Right renal pelvis (tissue), 4 donors: ENCODE measurements at places on chromosomes 13 and 19. TPM values are rescaled to one million over a fixed set of nuclear protein-coding genes. Genes with fewer than 3 reads are reported as not detected.

The FGF22 gene
- 0.23 TPM for polyA plus RNA-seq

GRCh38 chr13:24625331-24625731 is 54.9 kb upstream of the ATP12A start:
- no peak for DNase-seq

- DNase-seq, result no peak
These were observed 4.2 kb upstream of the RNF113B start for GRCh38 chr13:98181111-98181815.

The FXYD7 gene
- 1.5 TPM for polyA plus RNA-seq

GRCh38 chr13:97521726-97522125 is 87.8 kb downstream of the RAP2A start:
- DNase-seq, result no peak

GRCh38 chr13:83327091-83327490 is 555.2 kb downstream of the SLITRK1 start:
- no peak for DNase-seq

GRCh38 chr13:55977436-55977835 is 1163.3 kb upstream of the PRR20A start:
- no peak for DNase-seq

- no peak for DNase-seq
These were observed 6.7 kb downstream of the NANOS3 start for GRCh38 chr19:13883516-13884064.

GRCh38 chr19:17936379-17936778 is 3.6 kb downstream of the CCDC124 start:
- no peak for DNase-seq

DNA sequence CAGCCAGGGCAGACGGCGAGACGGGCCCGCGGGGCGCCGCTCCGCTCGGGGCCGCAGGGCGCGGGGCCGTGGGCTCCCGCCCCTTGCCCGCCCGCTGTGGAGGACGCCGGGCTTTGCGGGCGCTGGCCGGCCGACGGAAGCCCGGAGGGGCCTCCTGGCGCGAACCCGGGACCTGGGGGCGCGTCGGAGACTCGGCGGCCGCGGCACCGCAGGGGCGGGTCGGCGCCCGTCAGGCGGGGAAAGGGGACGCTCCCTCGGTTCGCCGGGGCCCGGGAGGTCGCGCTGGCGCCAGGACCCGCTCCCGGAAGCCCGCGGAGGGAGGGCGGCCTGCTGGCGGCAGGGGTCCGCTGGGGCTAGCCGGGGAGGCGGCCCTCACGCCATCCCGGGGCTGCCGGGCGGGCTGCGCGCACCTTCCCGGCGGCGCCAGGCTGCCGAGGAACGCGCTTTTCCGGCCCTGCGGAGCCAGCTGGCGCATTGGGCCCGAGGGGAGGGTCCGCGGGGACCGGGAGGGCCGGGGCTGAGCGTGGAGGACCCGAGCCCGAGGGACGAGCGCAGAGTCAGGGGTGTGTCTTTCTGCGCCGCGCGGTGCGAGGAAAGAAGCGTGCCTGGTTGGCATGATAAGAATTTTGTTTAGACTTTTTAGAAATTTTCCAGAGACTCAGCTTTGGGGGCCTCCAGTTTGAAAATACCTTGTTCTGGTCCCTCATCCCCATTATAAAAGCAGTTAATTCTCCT is 511 bp downstream of the GARRE1 start:
- DNase-seq, result no peak

DNA sequence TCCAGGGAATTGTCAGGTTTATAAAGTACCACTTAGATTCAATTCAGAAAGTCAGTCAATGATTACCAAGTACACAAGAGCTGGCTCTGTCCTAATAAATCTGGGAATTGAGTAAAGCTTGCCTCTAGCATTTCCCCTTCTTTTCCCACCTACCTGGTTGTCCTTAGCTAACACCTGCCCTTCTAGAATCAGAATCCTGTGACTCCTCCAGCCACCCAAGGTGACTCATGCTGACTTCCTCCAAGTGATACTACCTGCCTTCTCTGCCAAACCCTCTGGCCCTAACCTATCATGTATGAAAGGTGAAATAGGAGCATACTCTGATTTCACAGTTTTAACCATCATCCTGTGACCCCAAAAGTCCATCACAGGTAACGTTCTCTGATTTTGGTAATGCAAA is 151.2 kb downstream of the DIAPH3 start:
- no peak for DNase-seq

The CADM4 gene
- polyA plus RNA-seq, result 65.8 TPM

The CGB8 gene
- 0.12 TPM for polyA plus RNA-seq

- DNase-seq, result no peak
These were observed 12.8 kb downstream of the SHC2 start for GRCh38 chr19:447816-448560.

DNA sequence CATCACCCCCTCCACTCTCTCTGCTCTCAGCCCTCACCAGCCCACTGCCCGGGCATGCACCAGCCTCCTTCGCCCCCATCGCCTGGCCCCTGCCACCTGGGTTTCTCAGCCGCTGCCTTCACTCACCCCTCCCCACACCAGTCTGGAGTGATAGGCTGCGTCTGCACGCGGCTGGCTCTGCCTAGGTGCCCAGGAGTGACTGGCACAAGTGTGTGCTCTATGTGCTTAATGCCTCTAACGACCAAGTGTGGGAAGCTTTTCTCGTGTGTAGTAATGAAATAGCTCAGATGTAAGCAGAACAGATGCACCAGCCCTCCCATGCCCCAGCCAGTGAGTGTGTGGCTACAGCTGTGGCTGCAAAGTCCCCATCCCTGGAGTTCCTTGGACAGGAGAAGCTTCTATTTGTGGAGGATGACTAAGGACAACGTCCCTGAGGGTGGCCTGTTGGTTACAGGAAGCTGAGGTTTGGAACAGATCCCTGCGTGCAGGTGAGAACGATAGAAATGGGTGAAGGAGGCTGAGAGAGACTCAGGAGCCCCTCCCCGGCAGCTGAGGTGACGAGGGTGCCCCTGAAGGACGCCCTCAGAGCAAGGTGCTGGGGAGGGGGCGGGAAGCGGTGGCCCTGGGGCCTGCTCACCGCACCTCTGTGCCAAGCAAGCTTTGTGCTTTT is 35.6 kb downstream of the ATP11A start:
- no peak for DNase-seq

The PSG2 gene
- polyA plus RNA-seq, result not detected

DNA sequence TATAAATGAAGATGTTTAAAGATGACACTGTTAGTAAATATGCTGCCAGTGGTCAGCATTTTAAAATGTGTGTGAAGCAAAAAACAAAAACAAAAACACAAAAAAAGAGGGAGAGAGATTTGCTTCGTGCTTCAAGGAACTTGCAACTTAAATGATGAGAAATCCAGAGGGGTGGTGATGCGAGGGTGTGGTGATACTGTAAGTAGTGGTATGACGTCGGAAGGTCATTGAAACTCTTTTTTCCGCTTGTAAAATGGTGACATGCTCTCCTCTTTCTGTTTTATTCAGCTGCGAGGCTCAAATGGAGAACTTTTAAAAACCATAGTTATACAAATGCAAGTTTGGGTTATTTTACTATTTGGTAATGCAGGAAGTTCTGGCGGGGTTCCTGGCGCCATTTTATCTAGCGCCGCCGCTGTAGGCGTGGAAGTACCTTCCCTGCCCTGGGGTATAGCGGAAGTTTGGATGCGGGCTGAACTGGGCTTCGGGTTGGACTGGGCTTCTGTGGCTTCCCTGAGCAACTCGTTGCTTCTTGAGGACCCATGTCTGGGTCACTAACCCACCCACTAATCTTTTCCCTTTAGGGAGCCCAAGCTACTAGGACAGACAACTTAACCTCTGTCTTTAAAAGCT is 34.8 kb downstream of the DGKH start:
- no peak for DNase-seq

GRCh38 chr13:99374994-99375737 is 68.0 kb upstream of the GPR183 start:
- DNase-seq, result no peak

DNA sequence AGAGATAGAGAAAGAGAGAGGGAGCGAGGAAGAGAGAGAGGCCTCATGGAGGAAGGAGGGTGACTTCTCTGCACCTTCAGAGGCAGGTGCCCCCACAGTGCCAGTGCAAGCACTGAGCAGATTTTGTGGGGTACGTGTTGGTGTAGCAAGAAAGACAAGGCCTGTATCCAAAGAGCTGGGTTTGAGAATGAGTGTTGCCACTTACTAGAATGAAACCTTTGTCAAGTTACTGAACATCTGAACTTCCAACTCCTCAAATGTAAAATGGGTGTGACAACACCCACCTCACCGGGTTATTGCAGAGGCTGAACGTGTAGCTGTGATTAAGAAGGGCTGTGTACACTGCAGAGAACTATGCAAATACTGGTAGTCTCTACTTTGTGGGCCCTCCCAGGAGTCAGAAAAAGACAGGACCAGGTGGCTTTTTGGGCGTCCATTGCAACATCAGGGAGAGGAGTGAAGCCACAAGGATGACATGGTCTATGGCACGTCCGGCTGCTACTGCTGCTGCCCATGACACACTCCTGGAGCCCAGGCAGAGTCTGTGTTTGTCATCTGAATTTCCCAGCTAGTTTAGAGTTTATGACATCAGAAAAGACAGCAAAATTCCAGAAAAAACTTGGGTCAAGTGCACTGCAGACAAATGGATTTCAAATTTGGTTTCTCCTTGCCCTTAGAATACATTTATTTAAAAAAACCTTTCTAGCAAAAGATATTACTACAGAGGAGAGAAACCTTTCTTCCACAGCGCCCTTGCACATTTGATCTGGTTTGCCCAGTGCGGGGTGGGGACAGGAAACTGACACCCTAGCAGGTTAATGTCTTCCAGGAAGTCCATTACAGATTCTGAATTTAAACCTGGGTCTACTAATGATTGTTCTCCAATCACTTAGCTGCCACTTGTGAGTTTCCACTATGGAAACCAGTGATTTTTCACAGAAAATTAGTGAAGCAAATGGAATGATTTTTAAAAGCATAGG is 54.0 kb upstream of the ATP12A start:
- DNase-seq, result no peak

- no peak for DNase-seq
These were observed 19.9 kb upstream of the DACH1 start for GRCh38 chr13:71886880-71887279.

The VSIG10L gene
- 5.2 TPM for polyA plus RNA-seq

The RGL3 gene
- 77.1 TPM for polyA plus RNA-seq
